H1 (cell line): ENCODE measurements at places on chromosomes 6 and 20.

GRCh38 chr6:3094815-3095214 is 23.7 kb upstream of the BPHL start:
- no peak for DNase-seq
- H3K27ac ChIP-seq = no peak overlapping the region
- no peak overlapping the region for H3K4me3 ChIP-seq
- no peaks in the 10 kb centered on the region for H3K27me3 ChIP-seq

DNA sequence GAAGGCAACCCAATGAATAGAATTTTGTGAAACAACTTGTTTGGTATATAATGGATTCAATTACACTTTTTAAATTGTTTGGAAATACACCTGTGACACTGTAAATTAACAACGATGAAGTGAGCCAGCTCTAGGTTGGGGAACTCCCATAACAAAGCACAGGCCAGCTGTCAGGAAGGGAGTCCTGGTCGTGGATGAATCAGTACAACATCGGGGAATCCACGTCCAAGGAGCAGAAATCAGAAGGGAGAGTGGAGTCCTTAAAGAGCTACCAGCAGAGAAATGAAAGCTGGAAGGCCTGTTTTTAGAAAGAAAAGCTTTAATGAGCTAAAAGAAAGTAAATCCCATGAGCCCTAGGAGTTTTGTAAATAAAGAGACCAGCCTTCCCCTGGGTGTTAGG is 223.1 kb upstream of the SLC35B3 start:
- H3K4me1 ChIP-seq = no peaks in the 10 kb centered on the region
- no peak overlapping the region for H3K27ac ChIP-seq
- H3K4me3 ChIP-seq = no peak overlapping the region
- H3K27me3 ChIP-seq = no peaks in the 10 kb centered on the region
- H3K36me3 ChIP-seq = no peaks in the 10 kb centered on the region
- DNase-seq = no peak

DNA sequence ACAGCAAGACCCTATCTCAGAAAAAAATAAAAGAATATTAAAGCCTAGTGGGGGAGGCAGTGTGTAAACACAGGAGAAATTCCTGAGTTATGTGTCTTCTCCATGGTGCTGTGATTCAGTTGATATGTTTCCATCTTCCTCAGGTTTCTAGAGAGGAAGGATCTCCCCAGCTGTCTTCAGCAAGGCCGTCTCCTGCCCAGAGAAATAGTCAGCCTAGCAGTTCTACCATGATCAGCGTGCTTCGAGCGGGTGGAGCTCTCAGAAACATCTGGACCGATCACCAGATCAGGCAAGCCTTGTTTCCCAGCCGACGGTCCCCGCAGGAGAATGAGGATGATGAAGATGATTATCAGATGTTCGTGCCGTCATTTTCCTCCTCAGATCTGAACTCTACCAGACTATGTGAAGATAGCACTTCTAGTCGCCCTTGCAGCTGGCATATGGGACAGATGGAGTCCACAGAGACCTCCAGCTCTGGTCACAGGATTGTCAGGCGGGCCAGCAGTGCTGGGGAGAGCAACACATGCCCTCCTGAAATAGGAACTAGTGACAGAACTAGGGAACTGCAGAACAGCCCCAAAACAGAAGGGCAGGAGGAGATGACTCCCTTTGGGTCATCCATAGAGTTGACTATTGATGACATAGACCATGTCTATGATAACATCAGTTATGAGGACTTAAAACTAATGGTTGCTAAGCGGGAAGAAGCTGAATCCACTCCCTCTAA is 34.9 kb upstream of the MTHFD1L start:
- no peaks in the 10 kb centered on the region for H3K36me3 ChIP-seq
- no peaks in the 10 kb centered on the region for H3K4me1 ChIP-seq
- no peak overlapping the region for H3K27ac ChIP-seq
- H3K4me3 ChIP-seq = no peak overlapping the region
- no peaks in the 10 kb centered on the region for H3K27me3 ChIP-seq

DNA sequence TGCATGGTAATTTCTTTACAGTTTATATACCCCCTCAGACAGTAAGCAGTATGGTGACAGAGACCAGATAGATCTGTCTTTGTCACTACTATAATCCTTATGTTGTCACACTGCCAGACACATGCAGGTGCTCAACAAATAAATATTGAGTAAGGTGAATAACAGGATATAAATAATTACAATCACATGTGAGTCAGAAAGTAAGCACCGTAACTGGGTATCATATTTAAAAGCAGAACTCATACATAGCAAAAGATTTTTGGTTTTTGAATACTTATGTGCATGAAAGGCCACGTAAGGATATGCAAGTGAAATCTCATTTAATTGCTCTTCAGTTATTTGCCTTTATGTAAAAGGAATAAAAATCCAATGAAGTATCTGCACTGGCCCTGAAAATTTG is 17.4 kb downstream of the CNBD2 start:
- no peak overlapping the region for H3K4me3 ChIP-seq
- H3K36me3 ChIP-seq = no peaks in the 10 kb centered on the region
- H3K27me3 ChIP-seq = no peaks in the 10 kb centered on the region
- H3K4me1 ChIP-seq = no peaks in the 10 kb centered on the region

DNA sequence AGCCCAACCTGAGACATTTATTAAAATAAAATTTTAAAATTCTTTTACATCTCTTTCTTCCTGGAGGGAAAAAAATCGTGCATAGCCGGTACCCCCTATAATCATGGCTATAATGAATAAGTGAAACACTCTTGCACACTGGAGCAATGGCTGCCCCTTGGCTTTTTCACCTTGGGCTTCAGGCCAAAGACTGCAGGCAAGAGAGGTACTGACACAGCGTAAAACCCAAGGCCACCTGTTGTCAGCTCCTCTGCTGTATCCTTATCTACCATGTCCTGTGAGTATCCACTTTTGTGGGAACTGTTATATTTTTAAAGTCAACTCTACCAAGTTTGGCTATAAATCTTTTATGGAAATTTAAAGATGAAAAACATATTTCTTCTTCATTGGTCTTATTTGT is 23.0 kb upstream of the LY86 start:
- no peaks in the 10 kb centered on the region for H3K4me1 ChIP-seq
- H3K4me3 ChIP-seq = no peak overlapping the region
- H3K27me3 ChIP-seq = no peaks in the 10 kb centered on the region
- DNase-seq = no peak

- H3K27ac ChIP-seq = no peak overlapping the region
- H3K27me3 ChIP-seq = no peaks in the 10 kb centered on the region
These were observed 92.1 kb upstream of the ANKEF1 start for GRCh38 chr20:9942736-9943135.

- H3K36me3 ChIP-seq = no peaks in the 10 kb centered on the region
- H3K4me1 ChIP-seq = peaks cover 8% of the 10 kb centered on the region; the same call in 1 of the 2 replicates
- H3K4me3 ChIP-seq = no peak overlapping the region
- DNase-seq = no peak
These were observed 3.0 kb downstream of the FLRT3 start for GRCh38 chr20:14334306-14334930.

GRCh38 chr20:49385465-49385864 is 97.0 kb downstream of the KCNB1 start:
- H3K4me3 ChIP-seq = no peak overlapping the region
- no peak for DNase-seq
- no peaks in the 10 kb centered on the region for H3K4me1 ChIP-seq
- H3K27ac ChIP-seq = no peak overlapping the region
- H3K36me3 ChIP-seq = no peaks in the 10 kb centered on the region
- no peaks in the 10 kb centered on the region for H3K27me3 ChIP-seq

DNA sequence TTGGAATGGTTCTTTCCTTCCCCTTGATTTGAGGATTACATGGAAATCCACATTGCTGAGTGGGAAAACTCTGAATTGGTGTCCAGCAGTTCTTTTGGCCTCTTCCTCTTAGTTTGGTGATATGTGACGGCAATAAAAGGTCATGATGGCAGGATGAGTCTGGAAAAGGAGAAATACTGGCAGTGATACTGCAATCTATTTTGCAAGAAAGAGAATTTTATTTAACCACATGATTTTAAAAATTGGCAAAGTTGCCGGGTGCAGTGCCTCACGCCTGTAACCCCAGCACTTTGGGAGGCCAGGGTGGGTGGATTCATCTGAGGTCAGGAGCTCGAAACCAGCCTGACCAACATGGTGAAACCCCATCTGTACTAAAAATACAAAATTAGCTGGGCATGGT is 73.1 kb downstream of the ADTRP start:
- no peak overlapping the region for H3K27ac ChIP-seq
- no peaks in the 10 kb centered on the region for H3K27me3 ChIP-seq
- H3K4me1 ChIP-seq = no peaks in the 10 kb centered on the region
- no peaks in the 10 kb centered on the region for H3K36me3 ChIP-seq
- DNase-seq = no peak

- no peaks in the 10 kb centered on the region for H3K36me3 ChIP-seq
- no peak overlapping the region for H3K27ac ChIP-seq
- DNase-seq = no peak
- no peaks in the 10 kb centered on the region for H3K27me3 ChIP-seq
These were observed 215.5 kb upstream of the ECI2 start for GRCh38 chr6:4350567-4351519.

DNA sequence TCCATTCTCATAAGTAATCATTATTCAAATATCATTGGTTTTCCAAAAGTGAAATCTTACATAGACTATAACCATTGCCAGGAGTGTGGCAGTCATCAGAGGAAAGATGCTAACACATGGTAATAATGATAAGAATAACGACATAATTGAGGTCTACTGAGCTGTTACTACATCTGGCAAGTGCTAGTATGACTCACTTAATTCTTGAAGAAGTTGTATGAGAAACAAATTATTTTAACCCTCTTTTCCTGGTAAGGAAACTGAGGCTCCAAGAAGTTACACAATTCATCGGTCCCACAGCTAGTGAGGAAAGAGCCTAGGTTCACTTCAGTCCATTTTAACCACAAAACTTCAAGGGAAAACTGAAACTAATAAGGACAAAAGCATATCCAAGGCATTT is 335.6 kb upstream of the BTBD3 start:
- H3K4me1 ChIP-seq = no peaks in the 10 kb centered on the region
- no peaks in the 10 kb centered on the region for H3K36me3 ChIP-seq
- DNase-seq = no peak
- H3K4me3 ChIP-seq = no peak overlapping the region
- no peak overlapping the region for H3K27ac ChIP-seq
- H3K27me3 ChIP-seq = no peaks in the 10 kb centered on the region

DNA sequence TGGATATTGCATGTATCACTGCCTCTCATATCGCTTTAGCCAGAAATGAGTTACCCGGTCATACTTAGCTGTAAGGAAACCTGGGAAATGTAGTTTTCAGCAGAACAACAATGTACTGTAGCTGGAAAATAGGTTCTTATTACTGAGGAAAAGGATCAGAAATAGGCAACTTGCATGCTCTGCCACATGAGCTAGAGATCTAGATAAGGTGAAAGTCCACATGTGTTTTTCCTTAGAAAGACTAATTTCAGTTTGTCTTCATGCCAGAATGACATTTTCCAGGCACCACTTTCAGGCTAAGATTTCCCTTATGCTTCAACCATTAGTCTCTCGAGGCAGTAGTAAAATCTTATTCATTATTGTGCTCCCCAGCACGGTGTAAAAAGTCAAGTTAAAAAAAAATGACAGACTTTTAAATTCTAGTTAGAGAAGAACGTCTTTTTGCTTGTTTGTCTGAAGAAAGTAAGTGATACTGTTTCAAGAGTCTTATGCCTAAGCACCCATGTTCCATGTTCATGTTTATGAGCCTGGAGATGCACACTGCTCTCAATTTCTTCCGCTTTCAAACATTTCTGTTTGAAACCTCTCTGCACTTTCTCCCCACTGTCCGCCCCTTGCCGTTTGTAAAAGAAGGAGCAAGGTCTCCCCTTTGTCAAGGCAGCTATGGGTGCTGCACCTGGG is 67.6 kb downstream of the ZNF831 start:
- H3K27ac ChIP-seq = no peak overlapping the region
- no peak for DNase-seq
- H3K36me3 ChIP-seq = no peaks in the 10 kb centered on the region
- H3K4me1 ChIP-seq = no peaks in the 10 kb centered on the region

DNA sequence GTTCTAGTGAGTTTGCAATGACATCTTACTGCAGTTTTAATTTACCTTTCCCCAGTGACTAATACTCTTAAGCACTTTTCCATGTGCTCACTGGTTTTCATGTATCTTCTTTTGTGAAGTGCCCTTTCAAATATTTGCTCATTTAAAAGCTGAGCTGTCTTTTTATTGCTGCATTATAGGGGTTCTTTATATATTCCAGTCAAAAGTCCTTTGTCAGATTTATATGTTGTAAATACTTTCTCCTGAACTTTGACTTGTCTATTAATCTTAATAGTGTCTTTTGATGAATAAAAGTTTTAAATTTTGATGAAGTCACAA is 50.2 kb upstream of the ELOVL5 start:
- no peak overlapping the region for H3K4me3 ChIP-seq
- H3K36me3 ChIP-seq = no peaks in the 10 kb centered on the region
- no peaks in the 10 kb centered on the region for H3K4me1 ChIP-seq
- no peaks in the 10 kb centered on the region for H3K27me3 ChIP-seq
- no peak overlapping the region for H3K27ac ChIP-seq

GRCh38 chr6:40308533-40309306 is 278.4 kb downstream of the LRFN2 start:
- no peaks in the 10 kb centered on the region for H3K36me3 ChIP-seq
- no peaks in the 10 kb centered on the region for H3K4me1 ChIP-seq
- H3K27ac ChIP-seq = no peak overlapping the region

GRCh38 chr20:10654630-10655029 is 19.2 kb downstream of the JAG1 start:
- H3K27ac ChIP-seq = no peak overlapping the region
- no peaks in the 10 kb centered on the region for H3K27me3 ChIP-seq
- no peak for DNase-seq
- peaks cover 69% of the 10 kb centered on the region for H3K36me3 ChIP-seq

- DNase-seq = peak; percentile 98
- H3K27me3 ChIP-seq = peaks cover 7% of the 10 kb centered on the region
- no peaks in the 10 kb centered on the region for H3K36me3 ChIP-seq
- H3K4me1 ChIP-seq = 0 out of 2 replicates have a peak, but pooled peaks cover 5% of the 10 kb centered on the region
- no peak overlapping the region for H3K27ac ChIP-seq
These were observed 24.0 kb upstream of the SCML4 start for GRCh38 chr6:107847844-107848802.

DNA sequence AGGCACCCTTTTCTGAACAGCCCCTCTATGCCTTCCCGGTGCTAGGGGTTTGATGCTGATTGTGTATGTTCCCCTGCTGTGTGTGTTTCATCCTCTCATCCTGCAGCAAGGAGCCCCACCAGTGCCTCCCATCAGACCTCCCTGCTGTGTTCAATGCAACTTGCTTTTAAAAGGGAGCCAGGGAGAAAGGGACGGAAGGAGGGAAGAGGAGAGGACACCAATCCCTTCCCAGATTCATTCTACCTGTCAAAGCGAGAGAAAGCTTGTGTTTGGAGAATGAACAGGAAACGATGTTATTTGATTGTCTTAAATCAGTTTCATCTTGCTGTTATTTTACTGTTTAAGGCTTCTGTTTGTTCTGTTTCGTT is 259.2 kb downstream of the ADGB start:
- no peak overlapping the region for H3K27ac ChIP-seq
- H3K4me3 ChIP-seq = peak overlapping the region; percentile 23; the same call in 1 of the 2 replicates
- DNase-seq = no peak
- no peaks in the 10 kb centered on the region for H3K27me3 ChIP-seq
- no peaks in the 10 kb centered on the region for H3K4me1 ChIP-seq
